ENCODE measurements at places on chromosomes 5 and 9. TPM values are rescaled to one million over a fixed set of nuclear protein-coding genes. Genes with fewer than 3 reads are reported as not detected.

Gene ANKRD18B
- not detected for total RNA-seq

Gene BRD3
- total RNA-seq: 19.0 TPM

DNA sequence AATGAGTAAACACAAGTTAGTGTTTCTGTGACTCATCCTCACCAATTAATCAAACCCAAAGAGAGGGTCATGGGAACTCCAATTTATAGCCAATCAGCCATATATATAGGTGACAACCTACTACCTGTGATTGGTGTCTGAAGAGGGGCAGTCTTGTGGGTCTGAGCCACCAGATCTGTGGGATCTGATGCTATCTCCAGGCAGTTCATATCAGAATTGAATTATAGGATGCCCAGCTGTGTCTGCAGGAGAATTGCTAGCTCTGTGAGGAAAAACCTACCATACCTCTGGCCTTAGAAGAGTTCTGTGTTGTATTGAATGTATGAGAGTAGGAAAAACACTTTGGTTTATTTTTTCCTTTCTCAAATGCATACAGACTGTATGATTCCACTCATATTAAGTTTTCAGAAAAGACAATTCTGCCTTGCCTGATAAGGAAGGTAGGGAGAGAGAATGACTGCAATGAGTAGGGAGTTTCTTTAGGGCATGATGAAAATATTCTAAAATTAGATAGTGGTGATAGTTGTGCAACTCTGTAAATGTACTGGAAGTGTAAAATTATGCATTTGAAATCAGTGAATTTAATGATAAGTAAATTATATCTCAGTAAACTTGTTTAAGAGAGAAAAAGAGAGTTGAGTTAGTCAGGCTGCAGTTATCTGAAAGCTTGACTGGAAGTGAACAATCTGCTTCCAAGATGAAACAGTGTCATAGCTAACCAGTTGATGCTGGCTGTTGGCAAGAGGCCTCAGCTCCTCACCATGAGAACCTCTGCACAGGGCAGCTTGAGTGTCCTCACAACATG, 274.9 kb downstream of the AUH start:
- H3K4me3 ChIP-seq: no peak overlapping the region
- no peaks in the 10 kb centered on the region for H3K4me1 ChIP-seq
- H3K36me3 ChIP-seq: no peaks in the 10 kb centered on the region
- no peak overlapping the region for H3K27ac ChIP-seq
- H3K27me3 ChIP-seq: no peaks in the 10 kb centered on the region
- DNase-seq: no peak

Gene CDKN2B-AS1
- 46.0 TPM for total RNA-seq

DNA sequence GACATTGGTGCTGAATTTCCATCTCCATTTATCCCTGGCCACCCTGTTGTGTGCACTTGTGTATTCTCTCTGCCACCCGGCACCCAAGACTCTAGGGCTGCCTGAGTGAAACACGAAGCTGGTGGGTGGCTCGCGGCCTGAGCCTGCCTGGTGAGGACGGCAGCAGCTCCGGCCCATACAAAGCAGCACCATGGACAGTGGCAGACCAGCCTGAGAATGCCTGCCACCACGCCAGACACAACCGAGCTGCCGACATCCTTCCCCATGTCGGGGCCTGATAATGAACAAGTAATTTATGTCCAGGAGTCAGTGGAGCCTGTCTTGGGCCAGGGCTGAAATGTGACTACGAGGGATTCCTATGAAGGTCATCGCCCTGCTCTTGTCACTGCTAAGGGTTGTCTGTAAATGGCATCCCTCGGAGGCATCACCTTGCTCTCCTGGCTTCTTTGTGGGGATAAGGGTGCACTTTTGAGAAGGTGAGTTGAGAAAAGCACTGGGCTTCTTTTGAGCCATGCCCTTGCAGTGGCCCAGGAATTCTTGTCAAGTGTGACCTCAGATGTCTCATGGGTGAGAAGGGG, 175.7 kb downstream of the MELK start:
- peaks cover 15% of the 10 kb centered on the region for H3K27me3 ChIP-seq
- H3K4me1 ChIP-seq: no peaks in the 10 kb centered on the region
- H3K4me3 ChIP-seq: no peak overlapping the region

DNA sequence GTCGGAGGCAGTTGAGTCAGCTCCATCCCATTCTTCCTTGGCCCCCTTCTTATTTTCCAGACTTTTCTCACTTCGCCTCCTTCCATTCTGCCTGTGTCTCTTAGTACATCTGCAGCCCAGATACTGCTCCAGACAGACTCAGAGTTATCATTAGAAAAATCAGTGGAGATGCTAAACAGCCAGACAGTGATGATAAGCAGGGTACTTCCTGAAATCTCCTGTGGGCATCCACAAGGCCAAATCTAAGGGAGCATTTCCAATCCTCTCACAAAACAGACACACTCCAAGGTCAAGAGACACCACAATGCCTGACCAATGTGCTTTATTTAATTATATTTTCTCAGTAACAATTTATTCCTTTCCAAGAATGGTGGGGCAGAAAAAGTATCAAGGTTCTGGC, 14.5 kb upstream of the RLN1 start:
- no peak overlapping the region for H3K27ac ChIP-seq
- H3K36me3 ChIP-seq: no peaks in the 10 kb centered on the region
- DNase-seq: no peak
- no peak overlapping the region for H3K4me3 ChIP-seq
- no peaks in the 10 kb centered on the region for H3K4me1 ChIP-seq

Gene PTGR1
- 28.8 TPM for total RNA-seq

Gene PDE8B
- 1.7 TPM for total RNA-seq

Gene FRMD3
- 5.8 TPM for total RNA-seq

DNA sequence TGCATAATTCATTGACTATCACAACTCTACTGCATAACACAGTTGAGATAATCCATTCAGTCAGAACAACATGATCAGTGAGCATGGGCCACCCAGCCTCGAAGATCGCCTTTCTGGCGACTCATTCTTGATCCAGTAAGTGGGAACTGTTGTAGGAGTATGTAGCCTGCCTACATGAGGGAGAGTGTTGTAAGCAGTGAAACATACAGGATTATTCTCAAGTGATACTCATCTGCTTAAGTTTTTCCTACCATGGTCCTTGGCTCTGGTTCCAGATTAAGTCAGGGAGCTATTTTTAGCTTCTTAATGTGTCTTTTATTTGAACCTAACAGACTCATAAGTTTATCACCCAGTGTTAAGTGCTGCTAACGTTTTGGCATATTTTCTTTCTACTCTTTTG, 44.0 kb downstream of the TNPO1 start:
- H3K36me3 ChIP-seq: no peaks in the 10 kb centered on the region
- no peaks in the 10 kb centered on the region for H3K27me3 ChIP-seq
- H3K4me1 ChIP-seq: peaks cover 19% of the 10 kb centered on the region
- H3K4me3 ChIP-seq: no peak overlapping the region
- DNase-seq: no peak

Gene RLN2
- total RNA-seq: not detected

- no peaks in the 10 kb centered on the region for H3K4me1 ChIP-seq
- no peak overlapping the region for H3K27ac ChIP-seq
- no peaks in the 10 kb centered on the region for H3K27me3 ChIP-seq
- H3K4me3 ChIP-seq: no peak overlapping the region
- no peak for DNase-seq
Observed at GRCh38 chr5:84715686-84716085, 331.0 kb upstream of the EDIL3 start.

GRCh38 chr5:72508241-72509170, 1.3 kb upstream of the ZNF366 start:
- no peak overlapping the region for H3K4me3 ChIP-seq
- H3K27me3 ChIP-seq: no peaks in the 10 kb centered on the region
- no peak for DNase-seq
- peak overlapping the region; percentile 55 for H3K27ac ChIP-seq

GRCh38 chr5:176716320-176716719, 69.0 kb downstream of the TSPAN17 start:
- H3K4me1 ChIP-seq: no peaks in the 10 kb centered on the region
- peaks cover 17% of the 10 kb centered on the region for H3K27me3 ChIP-seq

GRCh38 chr9:7094576-7094975, 336.8 kb downstream of the KDM4C start:
- H3K36me3 ChIP-seq: no peaks in the 10 kb centered on the region
- no peak overlapping the region for H3K4me3 ChIP-seq
- no peak overlapping the region for H3K27ac ChIP-seq

Measured in transverse colon (tissue), 4 donors.